Stimulated activated CD4-positive, alpha-beta T cell treated with anti-CD3 and anti-CD28 coated beads, TNF-alpha, amount 100 ng/mL, for 1 hour (primary cell): ENCODE measurements at places on chromosomes 1 and 21.
A peak's percentile ranks its signal among the peaks of the same experiment; 100 is the strongest.

GRCh38 chr1:203754455-203754864, 10.5 kb upstream of the LAX1 start:
- no peak for DNase-seq

DNA sequence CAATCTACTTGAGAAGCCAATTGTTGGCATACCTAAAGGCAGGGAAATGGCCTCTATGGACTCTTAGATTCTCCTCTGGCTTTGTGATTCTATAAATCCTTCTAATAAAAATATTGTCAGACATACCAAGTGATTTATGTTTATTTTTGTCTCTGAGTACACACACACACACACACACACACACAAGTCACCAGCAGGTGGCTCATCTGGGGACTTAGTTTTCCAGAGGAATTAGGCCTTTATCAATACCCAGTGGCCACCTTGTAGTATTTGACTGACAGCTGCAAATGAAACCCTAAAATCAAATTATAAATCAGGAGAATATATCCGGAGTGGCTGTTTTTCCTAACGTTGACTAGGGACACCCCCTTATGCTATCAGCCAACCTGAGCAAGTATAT, 258.5 kb downstream of the BRINP2 start:
- DNase-seq, result no peak

DNA sequence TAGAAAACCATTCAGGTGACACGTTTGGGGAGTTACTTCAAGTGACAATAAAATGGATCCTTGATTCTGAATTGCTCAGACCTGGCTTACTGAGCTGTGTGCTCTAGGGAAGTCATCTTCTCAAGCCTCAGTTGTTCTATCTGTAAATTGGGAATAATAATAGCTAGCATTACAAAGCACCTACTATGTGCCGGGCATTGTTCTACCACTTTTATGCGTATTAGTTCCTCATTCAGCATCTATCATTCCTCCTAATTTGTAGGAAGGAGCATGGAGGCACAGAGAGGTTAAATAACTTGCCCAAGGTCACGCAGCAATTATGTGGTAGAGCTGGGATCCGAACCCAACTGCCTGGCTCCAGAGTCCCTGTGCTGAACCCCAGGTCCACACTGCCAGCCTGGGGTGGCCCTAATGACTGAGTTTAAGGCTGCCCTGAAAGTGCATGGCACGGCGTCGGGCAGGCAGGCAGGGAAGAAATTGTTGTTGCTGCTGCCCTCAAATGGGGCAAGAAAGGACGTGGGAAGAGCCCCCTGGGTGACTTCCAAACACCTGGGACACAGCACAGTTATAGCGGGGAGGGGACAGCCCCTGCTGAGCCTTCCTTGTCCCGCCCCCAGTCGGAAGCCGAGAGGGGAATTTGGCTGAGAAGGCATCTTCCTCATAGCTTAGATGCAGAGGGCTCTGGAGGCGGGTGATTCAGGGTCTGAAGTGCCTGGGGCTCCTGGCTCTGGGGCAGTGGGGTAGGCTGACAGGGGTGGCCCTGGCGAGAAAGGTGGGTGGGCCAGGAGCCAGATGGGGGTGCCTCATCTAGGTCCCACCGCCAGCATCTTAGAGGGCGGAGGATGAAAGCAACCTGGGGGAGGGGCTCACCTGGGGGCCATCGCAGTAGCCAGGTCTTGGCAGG, 86.5 kb upstream of the IFFO2 start:
- no peak for DNase-seq

GRCh38 chr1:22691031-22691753, 19.4 kb upstream of the EPHB2 start:
- no peak for DNase-seq

GRCh38 chr1:205907794-205908193, 35.5 kb downstream of the SLC26A9 start:
- no peak for DNase-seq

DNA sequence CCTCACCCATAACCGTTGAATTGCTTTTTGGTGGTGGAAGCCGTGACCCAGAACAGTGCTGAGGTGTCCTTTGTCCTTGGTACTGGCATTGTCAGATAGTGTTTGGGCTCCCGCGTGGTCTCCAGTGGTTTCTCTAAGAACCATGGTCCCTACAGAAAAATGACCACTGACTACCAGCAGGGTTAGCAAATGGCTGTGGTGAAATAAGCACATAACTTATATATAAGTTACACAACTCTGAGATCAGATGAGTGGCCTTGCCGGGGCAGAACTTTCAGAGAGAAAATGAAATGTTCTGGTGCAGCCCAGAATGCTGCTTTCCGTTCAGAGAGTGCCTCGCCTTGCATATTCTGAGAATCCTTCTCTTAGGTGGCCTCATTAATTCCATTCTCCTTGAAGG, 5.0 kb downstream of the SLC37A1 start:
- no peak for DNase-seq

DNA sequence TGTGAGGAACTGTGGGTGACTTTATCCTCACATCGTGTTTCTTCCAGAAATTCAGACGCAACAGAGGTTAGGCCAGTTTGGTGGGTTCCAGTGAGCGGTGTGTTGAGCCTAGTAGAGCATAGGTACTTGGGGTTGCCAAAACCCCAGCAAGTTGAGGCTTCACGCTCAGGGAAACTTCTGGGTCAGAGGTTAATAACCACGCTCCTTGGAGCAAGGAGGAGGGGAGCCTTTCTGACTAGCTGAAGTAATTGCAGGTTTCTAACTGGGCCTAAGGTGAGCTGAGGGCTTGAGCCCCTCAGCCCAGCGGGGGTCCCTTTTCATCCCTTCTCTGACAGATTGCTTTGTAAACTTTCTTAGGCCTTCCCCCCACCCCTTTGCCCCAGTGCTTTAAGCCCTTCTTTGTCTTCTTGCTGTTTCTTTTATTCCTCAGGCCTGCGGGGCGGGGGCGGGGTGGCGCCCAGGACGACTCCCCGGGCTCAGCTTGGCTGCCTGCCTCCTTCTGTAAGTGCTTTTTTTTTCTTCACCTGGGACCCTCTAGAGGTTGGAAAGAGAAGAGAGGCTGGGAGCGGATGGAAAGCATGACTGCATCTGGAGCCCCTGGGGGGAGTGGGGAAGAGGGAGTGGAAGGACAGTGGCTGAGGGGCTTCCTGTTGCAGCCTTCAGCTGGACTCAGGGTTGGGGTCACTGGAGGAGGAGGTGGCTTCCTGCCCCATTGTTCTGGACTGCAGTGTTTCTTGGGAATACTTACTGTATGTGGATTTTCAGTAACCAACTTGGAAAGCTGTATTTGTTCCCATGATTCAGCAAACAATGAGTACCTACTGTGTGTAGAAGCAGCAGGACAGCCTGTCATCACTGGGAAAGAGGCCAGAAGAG, 1.3 kb upstream of the ZNF436 start:
- no peak for DNase-seq

DNA sequence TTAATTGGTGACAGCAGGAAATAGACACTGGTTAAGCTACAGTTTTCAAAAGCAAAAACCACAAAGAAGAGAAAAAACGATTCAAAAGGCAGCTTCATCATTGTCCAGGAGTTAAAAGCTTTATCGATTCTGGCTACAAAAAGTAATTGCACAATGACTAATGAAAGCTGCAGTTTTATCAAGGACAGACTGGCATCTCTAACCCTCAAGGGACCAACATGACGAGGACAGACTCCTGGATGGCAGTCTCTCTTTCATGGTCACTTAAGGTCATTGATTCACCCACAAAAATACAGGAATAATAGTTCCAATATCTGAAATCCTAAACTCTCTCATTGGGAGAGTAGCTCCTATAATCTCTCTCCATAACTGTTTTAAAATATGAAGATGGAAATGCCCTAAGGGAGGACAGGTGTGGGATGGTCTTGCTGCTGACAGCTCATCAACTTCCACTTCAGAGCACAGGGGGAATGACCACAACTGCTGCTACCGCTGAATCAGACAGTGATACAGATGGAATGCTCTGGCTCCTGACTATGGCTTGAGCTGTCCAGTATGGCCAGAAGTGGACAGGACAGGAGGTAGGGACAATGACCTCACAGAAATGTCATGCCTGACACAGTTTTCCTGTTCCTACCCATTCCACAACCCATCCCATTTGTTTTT, 17.4 kb upstream of the CPLANE2 start:
- no peak for DNase-seq

DNA sequence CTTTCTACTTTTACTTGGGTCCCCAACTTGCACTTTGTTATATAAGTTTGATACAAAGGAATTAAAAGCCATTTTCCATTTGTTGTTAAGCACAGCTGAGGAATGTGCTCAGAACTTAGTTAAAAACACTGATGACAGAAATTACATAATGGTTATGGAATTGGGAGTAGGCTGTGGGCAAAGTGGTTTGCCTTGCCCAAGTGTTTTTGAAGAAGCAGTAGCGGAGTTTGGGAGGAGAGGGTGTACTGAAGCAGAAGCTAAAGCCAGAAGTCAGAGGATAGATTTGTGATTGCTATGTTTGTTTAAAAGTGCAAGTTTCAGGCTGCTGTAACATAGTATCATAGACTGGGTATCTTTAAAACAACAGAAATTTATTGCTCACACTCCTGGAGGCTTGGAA, 391.8 kb downstream of the DUSP10 start:
- no peak for DNase-seq

GRCh38 chr1:180273066-180273465, 43.0 kb downstream of the LHX4 start:
- no peak for DNase-seq

- no peak for DNase-seq
Measured at GRCh38 chr1:213381572-213382084, 330.6 kb downstream of the RPS6KC1 start.

GRCh38 chr1:9326596-9326995, 33.9 kb downstream of the SPSB1 start:
- DNase-seq, result no peak

GRCh38 chr1:110765640-110766335, 91.0 kb upstream of the KCNA3 start:
- DNase-seq, result no peak

DNA sequence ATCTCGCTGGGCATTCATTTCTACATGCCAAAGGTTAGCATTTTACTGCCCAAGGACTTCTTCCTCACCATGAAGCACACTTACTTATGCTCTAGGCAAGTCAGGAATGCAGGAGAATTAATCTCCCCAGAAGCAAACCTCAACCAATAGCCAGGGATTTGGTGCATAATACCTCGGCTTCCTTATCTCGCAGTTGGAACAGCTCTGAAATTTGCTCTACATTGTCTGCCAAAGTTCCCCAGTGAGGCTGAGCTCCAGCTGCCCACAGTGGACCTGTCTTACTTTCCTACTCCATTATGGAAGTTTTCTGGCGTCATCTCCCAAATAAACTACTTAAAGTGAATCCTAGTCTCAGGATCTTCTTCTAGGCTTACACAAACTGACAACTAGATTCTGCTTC, 57.6 kb upstream of the PPM1J start:
- DNase-seq, result no peak

- no peak for DNase-seq
Measured at GRCh38 chr1:185450917-185451316, 133.9 kb upstream of the IVNS1ABP start.

GRCh38 chr1:33637846-33638440, 165.5 kb downstream of the ZSCAN20 start:
- DNase-seq, result no peak

DNA sequence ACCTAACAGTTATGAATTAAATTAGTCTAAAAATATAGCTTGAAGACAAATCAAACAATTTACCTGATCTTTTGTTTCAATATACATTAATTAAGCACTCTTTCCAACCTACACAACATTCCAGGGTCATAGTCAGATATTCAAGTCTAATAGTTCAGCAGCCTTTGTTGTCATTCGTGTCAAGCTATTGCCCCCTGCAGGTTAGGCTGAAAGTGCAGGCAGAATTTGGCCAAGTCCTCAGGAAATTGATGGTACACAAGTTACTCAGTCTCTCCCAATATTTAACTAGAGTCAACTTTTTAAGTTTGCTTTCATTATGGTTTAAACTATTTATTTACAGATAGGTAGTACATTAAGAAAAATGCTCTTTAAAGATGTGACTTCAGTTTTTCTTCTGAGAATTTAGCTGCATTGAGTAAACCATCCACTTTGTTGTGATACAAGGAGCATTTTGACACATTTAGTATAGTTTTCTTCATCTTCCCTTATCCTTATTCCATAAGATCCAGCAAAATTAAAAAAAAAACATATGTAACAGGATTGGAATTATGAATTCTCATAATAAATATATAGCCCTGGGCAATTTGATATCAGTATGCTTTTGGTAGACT, 130.3 kb upstream of the DPYD start:
- peak; percentile 39 for DNase-seq
